ENCODE measurements at places on chromosomes 7 and 10.

DNA sequence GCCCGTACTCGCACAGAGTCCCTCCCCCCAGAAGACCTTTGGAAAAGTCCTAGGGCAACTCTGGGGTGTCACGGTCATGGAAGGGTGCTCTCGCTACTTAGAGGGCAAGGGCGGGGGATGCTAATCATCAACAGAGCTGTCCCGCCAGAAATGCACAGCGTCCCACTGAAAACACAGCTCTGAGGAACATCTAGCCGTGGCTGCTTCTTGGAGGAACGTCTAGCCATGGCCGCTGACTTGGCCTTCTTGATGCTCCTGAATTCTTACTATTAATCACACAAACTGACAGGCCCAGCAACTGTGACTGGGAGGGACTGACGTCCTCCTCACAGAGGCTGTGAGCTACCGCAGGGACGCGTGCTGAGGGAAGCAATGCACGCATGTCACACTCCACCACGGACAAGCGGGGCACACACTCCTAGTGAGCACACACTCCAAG, 1.7 kb downstream of the TUBGCP2 start:
- DNase-seq, result no peak

GRCh38 chr10:58266826-58267712, 625 bp downstream of the IPMK start:
- DNase-seq, result peak; percentile 19

DNA sequence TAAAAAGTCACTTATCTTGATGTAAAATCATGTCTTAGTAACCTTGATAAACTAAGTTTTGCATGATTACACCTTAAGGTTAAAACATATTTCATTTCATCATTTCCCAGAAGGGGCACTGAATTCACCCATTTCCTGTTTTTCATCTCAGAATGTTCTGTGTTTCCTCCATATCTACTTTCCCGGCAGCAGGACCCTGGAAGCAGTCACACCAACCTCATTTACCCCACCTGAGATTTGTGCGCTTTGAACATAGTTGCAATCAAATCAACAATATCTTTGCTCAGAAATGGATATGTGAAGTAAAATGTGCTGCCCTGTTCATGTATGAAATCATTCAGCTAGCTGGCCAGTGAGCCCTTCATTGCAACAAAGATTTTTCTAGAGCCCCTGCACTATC, 46.8 kb downstream of the IKZF1 start:
- no peak for DNase-seq

- DNase-seq, result no peak
Observed at GRCh38 chr10:133353202-133353959, 4.4 kb downstream of the FUOM start.

- no peak for DNase-seq
Observed at GRCh38 chr10:13189961-13190360, 28.6 kb downstream of the MCM10 start.

DNA sequence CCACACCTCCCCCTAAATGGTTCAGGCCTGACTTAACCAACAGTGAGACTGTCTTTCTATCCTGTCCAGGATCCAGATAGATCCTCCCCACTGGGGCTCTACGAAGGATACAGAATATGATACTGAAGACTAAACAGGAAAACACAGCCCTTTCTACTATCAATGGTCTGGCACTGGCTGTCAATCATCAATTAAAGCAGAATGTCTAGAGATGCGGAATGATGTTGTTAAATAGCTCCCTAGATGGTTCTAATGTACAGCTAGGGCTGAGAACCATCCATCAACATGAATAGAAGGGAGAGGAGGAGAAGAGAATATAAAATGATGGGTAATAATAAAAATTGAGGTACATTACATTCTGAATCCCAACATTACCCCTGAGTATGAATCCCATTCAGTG, 314.3 kb upstream of the CELF2 start:
- no peak for DNase-seq

DNA sequence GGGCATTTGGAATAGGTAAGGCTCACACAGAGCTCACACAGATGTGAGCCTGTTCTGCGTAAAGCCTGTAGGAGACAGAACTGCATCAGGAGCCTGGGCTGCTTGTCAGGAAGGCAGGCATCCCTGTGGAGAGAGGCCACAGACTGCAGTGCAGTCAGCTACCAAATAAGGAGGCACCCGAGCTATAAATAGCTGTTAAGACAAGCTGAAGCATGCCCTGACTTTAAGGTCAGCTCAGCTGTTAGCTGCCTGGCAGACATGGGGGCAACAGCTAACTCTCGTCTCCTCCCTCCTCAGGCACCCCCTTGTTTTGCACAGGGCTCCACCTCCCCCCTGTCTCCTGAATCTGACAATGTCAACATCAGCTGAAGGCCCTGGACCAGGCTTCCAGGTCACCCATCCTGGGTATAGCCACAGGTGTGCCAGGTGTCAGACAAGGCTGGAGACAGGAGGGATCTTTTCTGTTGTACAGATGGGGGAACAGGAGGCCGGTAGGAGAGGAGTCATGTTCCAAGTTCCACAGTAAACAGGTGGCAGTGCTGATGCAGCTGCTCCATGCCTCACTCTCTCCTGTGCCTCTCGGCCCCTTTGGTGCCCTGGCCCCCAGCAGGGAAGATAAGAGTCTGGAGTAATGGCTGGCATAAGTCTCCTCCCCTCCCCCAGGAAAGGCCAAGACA, 27.6 kb upstream of the MKRN1 start:
- DNase-seq, result no peak

DNA sequence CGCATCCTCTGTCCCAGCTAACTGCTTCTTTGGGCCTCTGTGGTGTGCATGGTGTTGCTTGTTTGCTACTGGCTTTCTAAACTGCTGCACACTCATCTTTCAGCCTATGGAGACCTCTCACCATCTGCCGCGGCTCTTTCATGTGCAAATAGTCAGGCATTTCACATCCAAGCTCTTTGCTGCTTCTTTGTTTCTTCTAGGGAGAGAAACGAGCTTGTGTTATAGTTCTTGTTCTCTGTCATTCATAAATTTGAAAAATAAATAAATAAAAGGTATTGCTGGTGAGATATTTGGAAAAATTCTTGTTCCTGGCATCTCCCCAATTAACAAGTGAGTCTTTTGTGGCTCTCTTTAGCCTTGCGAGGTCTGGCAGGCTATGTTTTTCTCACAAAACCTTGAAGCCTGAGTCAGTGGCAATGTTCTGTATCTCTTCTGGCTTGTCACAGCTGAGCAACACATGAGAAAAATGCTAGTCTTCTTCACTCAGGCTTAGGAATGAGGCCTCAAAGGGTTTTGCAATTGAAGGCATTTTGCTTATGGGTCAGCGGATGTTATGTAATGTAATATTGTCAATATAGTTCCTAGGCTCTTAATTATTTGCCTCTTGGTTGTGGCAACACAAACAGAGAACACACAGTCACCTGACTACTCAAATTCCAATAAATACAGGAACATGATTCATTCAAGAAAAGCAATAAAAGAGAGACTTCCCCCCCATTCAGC, 274.0 kb downstream of the FRMD4A start:
- no peak for DNase-seq

- DNase-seq, result no peak
Observed at GRCh38 chr10:132520177-132520811, 17.3 kb upstream of the INPP5A start.

GRCh38 chr10:104230490-104230889, 1.7 kb downstream of the CFAP43 start:
- DNase-seq, result no peak

DNA sequence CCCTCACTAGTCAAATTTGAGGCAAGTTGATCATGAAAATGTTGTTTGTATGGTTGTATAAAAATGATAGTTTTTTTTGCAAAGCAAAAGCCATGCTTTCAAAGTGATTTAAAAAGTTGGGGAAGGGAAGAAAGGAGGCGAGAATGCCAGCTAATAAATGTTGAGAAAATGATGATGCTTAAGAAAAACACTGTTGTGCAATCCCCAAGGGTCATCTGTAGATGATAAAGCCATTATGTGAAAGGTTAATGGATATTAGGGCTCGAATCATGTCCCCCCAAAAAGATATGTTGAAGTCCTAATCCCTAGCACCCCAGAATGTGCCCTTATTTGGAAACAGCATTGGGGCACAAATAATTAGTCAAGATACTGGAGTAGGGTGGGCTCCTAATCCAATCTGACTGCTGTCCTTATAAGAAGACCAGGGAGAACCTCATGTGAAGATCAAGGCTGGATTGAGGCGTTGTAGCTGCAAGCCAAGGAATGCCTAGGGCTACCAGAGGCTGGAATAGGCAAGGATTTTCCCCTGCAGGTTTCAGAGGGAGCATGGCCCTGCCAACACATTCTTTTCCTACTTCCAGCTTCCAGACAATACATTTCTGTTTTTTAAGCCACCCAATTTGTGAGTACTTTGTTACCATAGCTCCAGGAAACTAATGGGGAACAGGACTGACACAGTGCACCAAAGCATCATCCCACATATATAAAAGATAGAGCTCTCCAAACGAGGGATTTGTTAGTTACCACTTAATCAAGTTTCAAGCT, 35.4 kb upstream of the MKLN1 start:
- DNase-seq, result no peak

GRCh38 chr10:20744821-20745220, 152.3 kb downstream of the NEBL start:
- no peak for DNase-seq

DNA sequence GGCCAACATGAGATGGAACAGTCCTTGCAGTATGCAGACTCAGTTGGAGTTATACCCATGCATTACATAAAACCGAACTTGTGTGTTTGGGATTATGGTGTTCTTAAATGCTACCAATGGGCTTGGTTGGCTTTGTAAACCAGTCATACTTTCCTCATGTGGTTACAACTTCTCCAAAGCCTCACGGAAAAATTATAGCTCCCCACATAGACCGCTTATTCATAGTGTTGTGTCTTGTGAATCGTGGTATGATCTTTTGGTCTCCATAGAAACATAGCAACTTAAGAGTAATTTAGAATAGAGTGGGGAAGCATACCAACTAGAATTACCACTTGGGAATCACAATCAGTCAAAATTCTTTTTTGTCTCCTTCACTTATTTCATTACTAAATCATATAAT, 112.3 kb upstream of the FZD1 start:
- DNase-seq, result no peak

- DNase-seq, result no peak
Observed at GRCh38 chr10:92644921-92645320, 44.8 kb upstream of the HHEX start.

DNA sequence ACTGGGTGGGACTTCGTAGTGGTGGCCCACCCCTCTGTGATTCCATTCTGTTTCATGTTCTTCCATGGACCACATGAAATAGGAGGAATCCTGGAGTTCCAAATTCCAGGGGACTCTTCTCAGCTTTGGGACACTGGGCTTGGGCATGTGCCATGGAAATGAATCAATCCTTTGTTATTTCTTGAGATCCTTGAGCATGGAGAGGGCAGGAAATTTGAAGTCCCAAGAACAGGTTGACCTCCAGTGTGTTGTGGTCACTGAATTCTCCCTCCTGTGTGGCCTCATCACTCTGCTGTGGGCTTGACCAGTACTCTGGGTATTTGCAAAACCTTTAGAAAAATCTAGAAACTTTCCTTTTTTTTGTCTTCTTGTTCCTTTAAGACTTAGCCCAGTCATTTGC, 22.7 kb downstream of the TACR2 start:
- DNase-seq, result no peak

GRCh38 chr10:22251751-22252223, 34.0 kb upstream of the EBLN1 start:
- DNase-seq, result no peak

DNA sequence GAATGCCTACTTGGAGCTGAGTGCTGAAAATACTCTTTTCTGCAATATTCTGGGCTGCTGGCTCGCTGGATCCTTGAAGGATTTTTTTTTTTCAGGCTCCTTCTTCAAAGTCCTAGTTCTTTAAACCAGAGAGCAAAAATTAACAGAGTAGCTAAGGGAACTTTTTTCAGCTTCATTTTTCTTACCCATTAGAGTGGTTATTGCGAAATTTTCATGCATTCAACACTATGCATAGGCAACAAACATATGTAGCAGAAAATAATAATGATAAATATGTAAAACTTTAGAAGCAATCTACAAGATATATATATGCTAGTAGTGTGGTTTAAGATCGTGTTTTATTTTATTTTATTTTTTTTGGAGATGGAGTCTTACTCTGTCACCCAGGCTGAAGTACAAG, 264.6 kb downstream of the SFMBT2 start:
- no peak for DNase-seq

GRCh38 chr10:106857728-106858127, 306.8 kb downstream of the SORCS1 start:
- no peak for DNase-seq

- DNase-seq, result no peak
Observed at GRCh38 chr7:5001911-5002310, 42.9 kb upstream of the MMD2 start.

DNA sequence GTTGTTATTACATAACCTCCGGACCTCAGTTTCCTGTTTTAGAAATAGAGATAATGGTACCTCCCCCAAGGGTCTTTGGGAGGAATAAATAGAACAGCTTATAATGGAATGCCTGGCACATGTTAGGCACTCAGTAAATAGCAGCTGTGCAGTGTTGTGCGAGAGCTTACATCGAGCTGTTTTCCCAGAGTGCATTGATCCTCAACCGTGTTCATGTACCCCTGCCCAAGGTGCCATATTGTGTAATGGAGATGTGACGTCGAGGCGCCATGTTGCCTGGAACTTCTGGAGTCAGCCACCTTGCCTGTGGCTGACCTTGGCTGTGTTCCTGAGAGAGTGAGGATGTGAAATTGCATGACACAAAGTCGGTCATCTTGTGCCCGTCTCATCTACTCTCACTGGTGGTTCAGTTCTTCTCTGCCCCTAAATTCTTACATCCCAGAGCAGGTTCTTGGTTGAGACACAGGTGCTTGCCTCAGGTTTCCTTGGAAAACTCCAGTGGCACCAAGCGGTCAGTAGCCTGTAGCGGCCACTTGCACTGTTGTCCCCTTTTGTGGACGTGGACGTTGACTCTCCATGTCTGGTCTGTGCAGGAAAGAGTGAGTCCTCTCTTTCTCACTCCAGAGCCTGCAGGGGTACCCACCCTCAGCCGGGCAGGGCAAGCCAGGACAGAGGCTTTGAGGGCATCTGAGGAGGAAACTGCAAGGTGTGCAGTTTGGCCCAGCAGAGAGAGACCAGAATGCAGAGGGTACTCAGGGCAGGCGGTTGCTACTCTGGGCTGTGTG, 230.6 kb downstream of the MGMT start:
- DNase-seq, result no peak

DNA sequence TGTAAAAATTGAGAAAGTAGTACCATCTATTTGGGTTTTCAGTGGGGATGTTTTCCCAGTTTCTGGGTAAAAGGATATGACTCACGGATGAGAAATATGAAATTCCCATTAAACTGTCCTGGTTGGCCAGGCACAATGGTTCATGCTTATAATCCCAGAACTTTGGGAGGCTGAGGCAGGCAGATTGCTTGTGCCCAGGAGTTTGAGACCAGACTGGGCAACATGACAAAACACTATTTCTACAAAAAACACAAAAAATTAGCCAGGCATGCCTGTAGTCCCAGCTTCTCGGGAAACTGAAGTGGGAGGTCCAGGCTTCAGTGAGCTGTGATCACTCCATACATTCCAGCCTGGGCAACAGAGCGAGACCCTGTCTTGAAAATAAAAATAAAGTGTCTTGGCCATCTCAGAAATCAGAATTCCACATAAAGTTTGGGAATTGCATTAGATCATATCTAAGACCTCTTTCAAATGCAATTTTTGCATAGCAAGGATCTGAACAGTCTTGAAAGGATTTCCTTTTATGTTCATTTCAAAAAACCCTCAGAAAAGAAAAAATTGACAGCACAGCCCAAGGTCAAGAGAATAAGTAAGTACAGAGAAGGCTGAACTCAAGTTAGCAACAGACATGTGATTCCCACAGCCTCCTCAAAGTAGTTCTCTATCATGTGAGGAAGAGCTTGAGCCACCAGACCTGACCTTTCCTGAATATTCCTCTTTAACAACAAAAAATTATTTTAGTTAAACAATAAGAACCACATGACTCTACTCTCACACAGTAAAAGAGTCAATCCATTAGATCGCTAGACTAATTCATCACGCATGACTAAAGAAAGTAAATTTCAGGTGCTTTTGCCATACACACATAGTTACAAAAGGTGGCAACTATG, 141.5 kb upstream of the CAV2 start:
- DNase-seq, result no peak

All from esophagus squamous epithelium (tissue), 5 donors.